ENCODE measurements at places on chromosomes 12 and 14.

- DNase-seq: no peak
Observed at GRCh38 chr12:131824450-131824849, 3.7 kb upstream of the MMP17 start.

DNA sequence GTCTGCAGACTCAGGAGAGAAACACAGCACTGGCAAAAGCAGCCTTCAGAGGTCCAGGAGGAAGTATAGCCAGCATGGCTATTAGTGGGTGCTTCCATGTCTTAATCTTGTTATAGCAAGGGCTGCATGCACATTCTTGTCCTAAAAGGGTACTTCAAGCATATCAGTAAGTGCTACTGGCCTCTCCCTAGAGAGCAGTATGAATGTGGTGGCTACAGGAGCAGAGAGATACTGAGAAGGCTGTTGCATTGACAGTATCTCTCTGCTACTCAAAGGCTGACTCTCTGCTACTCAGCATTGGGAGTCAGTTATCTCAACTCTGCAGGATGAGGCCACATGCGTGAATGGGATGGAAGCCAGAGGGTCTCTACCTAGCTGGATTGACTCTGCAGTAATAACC is 2.0 kb downstream of the GARIN6 start:
- no peak for DNase-seq

GRCh38 chr14:105577314-105577861 is 51.0 kb downstream of the TMEM121 start:
- DNase-seq: no peak

DNA sequence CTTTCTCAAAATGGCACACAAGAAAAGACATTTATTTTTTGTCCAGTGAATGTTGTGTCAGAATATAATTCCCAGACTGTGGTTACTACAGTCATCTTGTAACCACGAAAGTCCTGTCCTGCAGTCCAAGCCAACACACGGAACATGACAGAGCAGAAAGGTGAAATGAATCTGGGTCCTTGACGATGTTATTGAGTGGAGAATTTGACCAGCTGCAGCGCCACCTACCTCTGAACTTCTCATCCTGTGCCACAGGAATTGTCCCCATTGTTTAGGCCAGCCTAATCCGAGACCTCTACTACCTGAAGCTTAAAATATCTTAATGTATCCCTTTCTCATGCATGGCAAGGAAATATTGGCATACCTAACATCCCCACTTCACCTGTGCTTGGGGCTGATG is 64.1 kb upstream of the OTX2 start:
- DNase-seq: peak; percentile 51
